GM12892 (cell line): ENCODE measurements at places on chromosomes 12 and 14.

- no peak for DNase-seq
Measured at GRCh38 chr12:45732936-45733335, 3.4 kb downstream of the ARID2 start.

- DNase-seq, result no peak
Measured at GRCh38 chr12:44379831-44380230, 496.3 kb downstream of the NELL2 start.

- no peak for DNase-seq
Measured at GRCh38 chr14:98175436-98175835, 1096.6 kb downstream of the BCL11B start.

- no peak for DNase-seq
Measured at GRCh38 chr12:115640929-115641328, 636.6 kb downstream of the MED13L start.

- DNase-seq, result no peak
Measured at GRCh38 chr12:22190969-22191368, 143.5 kb downstream of the ST8SIA1 start.

DNA sequence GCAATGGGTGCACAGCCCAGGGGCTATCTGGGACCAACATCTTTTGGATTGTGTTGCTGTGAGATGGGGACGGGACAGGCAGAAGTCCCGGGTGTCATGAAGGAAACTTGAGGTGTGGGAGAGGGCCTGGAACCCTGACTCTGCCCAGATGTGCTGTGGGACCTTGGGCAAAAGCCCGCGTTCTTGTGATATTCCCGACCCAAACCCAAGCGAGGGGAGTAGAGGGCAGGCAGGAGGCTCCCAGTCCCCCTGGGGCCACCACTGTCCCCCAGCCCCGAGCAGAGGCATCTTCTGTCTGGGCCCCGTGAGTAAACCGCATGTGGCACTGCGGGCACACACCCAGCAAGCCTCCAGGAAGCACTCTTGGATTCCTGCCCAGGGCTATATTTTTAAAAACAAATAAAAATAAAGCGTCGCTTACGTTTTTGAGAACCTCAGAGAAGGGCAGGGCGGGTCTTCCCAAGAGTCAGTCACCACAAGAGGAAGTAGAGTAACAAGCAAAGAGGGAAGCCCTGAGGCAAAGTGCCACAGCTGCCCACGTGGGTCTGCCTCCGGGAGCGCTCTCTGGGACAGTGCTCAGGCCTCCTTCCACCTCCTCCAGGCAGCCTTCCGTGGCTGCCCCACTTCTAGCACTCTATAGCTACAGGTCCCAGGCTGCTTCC is 39.5 kb downstream of the BEGAIN start:
- DNase-seq, result no peak

DNA sequence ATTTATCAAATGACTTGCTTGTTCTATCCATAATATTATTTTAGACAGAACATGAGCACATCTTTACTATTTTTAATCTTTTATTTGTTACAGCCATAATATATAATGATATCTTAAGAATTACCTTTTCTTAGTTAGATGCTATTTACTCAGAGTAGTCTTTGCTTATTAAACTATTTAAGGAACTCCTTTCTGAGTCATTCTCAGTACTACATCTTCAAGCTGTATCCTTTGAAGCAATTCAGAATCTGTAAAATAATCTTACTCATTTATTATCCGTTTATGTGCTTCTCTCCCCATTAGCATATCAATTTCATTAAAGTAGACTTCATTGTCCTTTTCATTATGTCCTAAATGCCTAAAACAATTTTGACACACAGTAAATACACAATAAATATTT is 240.4 kb upstream of the FAR2 start:
- no peak for DNase-seq

DNA sequence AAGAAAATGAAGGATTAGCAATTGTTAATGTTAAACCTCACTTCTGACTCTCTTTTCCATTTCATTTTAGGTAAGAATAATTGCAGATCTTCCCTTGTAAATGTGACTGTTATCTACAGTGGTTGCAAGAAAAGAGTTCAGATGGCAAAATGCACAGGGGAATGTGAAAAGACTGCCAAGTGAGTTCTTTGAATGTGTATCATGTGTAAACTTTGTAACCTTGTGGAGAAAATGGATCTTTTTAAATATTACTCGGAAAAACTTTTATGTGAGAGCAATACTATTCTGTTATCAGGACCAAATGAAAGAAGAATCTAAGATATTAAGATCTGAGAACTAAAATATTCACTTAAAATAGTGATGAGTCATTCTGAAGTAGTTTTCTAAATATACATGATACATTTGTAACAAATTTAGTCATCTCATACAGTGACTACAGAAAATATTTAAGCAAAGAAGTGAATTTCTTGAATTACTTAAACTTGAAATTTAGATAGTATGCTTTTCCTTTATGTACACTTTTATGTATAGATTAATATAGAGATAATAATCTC is 122.5 kb upstream of the CNTN1 start:
- DNase-seq, result no peak

GRCh38 chr12:46777587-46777986 is 48.2 kb downstream of the SLC38A4 start:
- no peak for DNase-seq

DNA sequence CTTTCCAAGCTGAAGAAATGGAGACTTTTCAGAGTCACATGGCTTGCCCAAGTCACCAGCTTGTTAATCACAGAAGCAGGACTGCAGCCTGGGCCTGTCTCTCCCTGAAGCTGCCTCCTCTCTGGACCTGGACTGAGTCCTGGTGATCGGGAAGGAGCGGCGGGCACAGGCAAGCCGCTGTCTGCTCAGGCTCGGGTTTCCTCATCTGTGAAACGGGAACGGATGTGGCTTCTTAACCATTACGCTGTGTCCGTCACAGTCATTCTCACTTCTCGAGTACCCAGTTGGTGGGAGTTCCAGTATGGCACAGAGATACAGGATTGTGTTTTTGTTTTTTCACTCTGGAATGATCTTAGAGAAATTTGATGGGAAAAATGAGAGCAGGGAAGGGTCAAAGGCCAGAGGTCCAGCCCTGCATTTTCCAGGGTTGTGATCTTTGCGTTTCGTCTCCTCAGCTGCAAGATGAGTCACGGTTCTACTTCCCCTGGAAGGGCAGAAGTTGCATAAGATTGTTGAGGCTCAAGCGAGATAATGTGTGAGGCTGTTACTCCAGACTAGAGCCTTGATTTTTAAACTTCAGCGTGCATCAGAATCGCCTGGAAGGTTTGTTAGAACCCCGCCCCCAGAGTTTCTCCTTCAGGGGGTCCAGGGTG is 7.6 kb upstream of the LRTM2 start:
- DNase-seq, result no peak

GRCh38 chr14:99321955-99322730 is 50.1 kb upstream of the BCL11B start:
- DNase-seq, result no peak

DNA sequence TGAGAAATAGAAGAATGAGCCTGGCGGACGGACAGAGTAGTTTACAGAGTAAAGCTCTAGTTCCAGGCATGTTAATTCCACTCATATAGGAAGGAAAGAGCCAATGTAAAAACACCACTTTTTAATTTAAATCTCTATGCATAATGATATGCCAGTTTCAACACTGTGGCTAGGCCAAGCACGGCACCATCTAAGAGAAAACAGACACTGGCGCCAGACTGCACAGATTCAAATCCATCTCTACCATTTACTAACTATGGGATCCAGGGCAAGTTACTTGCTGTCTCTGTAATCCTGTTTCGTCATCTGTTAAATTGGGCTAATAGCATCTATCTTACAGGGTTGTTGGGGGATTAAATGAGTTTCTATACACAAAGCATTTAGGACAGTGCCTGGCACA is 27.5 kb downstream of the RMST start:
- no peak for DNase-seq

GRCh38 chr12:106682594-106683234 is 91.8 kb upstream of the RIC8B start:
- no peak for DNase-seq

DNA sequence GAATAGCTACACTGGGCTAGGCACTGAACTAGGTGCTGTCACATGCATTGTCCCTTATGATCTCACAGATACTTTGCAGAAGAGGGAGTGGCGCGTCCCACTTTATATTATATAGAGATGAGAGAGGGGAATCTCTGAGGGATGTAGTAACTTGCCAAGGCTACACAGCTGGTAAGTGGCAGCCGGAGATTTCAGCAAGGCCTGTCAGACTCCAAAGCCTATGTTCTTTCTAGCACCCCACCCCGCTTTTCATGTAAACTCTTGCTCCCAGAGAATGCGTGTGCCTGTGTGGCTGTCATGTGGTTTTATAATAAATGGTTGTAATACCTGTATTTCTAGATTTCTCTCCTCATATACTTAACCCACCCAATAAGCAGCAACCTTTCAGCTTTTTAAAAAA is 39.1 kb downstream of the WDR20 start:
- no peak for DNase-seq

GRCh38 chr12:102498471-102498870 is 18.1 kb upstream of the IGF1 start:
- DNase-seq, result no peak

- DNase-seq, result no peak
Measured at GRCh38 chr12:82937151-82937550, 250.4 kb downstream of the TMTC2 start.

GRCh38 chr12:54479421-54479820 is 6.0 kb upstream of the GTSF1 start:
- DNase-seq, result no peak

- no peak for DNase-seq
Measured at GRCh38 chr14:53148671-53149070, 4.5 kb downstream of the DDHD1 start.

- DNase-seq, result no peak
Measured at GRCh38 chr12:90028635-90029051, 320.0 kb upstream of the ATP2B1 start.

- no peak for DNase-seq
Measured at GRCh38 chr14:85421186-85421877, 108.6 kb upstream of the FLRT2 start.

- DNase-seq, result no peak
Measured at GRCh38 chr12:51522696-51523095, 68.3 kb upstream of the SCN8A start.

DNA sequence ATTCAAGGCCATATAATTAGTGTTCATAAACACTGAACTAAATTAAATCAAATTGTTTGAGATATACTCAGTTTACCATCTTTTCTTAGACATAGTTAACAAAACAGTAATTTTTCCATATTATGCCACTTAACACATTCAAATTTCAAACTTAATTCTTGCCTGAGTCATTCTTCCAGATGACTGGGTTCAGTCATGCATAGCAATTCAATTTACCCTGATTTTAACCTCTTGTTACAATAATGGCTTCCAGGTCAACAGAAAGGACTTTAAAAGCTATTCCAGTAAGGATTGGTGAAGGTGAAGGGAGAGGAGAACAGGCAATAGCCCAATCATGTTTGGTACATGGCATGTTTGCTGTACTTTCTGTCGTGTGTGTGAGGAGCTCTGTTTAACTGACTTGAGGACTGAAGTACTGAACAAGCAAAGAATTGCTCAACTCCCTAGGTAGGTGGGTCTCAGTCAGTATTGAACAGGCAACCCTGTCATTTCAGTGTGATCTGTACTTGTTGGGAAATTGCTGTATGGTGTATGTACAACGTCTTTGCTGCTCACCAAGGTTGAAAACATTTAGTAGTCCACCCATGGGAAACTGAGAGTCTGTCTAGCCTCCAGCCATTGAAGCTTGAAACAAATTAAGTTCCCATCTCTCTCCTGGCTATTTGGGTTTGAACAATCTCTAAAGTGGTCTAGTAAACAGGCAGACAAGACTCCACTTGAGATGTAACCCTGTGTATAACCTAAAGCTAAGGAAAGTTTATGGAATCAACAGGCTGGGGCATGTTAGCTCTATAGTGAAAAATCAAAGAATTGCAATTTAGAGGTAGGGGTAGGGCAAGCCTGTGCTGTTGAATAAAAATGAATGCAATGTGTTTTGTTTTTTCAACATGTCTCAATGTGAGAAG is 327.2 kb downstream of the BTG1 start:
- no peak for DNase-seq

- DNase-seq, result no peak
Measured at GRCh38 chr12:105220150-105220928, 15.6 kb downstream of the APPL2 start.

DNA sequence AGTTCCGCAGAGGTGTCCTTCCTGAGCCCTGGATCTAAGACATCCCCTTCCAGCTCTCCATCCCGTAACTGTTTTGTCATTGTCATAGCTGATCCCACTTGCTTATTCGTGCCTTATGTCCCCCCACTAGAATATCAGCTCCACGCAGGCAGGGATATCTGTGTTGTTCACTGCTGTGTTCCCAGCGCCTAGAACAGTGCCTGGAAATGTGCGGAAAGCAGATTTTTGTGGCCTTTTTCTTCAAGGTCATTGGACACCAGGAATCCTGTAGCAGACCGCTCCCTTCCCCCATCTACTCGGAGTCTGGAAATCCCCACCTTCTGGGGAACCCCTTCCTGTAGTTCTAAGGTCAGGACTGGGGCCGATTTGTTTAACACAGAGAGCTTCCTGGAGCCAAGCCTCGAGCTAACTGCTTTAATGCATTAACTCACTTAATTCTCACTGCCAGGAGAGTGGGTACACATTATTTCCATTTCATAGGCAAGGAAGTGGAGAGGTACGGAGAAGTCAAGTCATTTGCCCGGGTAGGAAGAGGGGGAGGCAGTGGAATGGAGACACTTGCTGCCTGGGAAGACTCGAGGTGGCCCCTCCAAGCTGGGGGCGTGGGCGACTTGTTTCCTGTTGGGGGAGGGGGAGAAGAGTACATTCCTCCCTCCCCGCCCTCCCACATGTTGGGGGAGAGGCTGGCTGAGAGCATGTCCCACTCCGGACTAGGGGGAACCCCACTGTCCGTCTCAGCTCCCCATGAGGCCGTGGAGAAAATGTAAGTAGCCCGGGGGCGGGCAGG is 1.2 kb upstream of the SH2B3 start:
- no peak for DNase-seq
